ENCODE measurements at places on chromosomes 2 and 18.

GRCh38 chr2:237312021-237312755 is 101.8 kb downstream of the COL6A3 start:
- DNase-seq = no peak

GRCh38 chr18:21820033-21820810 is 79.6 kb downstream of the MIB1 start:
- no peak for DNase-seq

DNA sequence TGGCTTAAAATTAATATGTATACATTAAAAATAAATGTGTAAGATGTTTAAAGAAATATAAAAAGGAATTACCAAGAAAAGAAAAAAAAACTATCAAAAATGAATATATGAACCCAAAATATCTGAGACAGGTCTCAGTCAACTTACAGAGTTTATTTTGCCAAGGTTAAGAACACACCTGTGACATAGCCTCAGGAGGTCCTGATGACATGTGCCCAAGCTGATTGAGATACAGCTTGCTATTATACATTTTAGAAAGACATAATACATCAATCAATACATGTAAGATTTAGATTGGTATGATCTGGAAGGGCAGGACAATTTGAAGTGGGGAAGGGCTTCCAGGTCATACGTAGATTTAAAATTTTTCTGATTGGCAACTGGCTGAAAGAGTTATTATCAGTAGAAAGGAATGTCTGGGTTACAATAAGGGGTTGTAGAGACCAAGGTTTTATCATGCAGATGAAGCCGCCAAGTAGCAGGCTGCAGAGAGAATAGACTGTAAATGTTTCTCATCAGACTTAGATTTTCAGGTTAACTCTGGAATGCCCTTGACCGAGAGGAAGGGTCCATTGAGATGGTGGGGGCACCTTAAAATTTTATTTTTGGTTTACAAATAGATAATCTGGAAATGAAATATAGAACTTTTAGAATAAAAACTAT is 74.7 kb downstream of the EXOC6B start:
- no peak for DNase-seq

DNA sequence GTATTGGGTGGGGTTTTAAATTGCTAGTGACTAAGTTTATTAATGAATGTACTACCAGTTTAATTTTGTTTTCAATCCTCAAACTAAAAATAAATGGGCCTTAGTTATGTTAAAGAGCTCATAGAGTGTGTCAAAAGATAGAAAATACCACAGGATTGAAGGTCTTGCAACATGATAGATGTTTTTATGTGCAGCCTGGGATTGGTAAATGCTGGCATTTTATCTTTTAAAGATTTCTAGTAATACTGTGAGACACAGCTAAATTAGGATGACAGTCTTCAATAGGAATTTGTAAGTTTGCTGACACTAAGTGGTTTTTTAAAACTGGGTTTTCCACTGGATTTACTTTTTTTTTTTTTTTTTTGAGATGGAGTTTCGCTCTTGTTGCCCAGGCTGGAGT is 122.3 kb downstream of the HAUS1 start:
- no peak for DNase-seq

- DNase-seq = no peak
These were observed 101.6 kb downstream of the AP1S3 start for GRCh38 chr2:223735659-223736244.

Data from amygdala (tissue), 56 donors.